T-helper 9 cell (primary cell): ENCODE measurements at places on chromosomes 4 and X.

GRCh38 chr4:2497324-2497723 is 28.4 kb downstream of the RNF4 start:
- no peak for DNase-seq

- DNase-seq: no peak
Measured at GRCh38 chr4:82710197-82710929, 88.2 kb downstream of the SCD5 start.

- no peak for DNase-seq
Measured at GRCh38 chr4:138918169-138918869, 97.3 kb upstream of the NOCT start.

DNA sequence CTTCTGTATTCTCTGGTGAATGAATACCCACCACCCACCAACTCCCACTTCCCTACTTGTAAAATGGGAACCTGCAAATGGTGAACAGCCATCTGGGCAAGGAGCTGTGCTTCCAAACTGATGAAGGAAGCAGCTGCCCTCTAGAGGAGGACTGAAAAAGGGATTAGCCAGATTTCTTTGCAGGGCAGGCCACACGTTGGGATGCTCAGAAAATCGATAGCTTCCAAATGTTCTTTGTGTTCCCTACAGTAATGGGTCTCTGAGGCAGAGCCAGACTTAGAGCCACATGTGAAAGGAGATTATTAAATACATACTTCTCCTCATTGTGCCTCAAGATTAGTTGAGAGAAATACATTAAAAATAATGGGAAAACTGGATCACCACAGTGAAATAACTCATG is 39.3 kb upstream of the LPAR4 start:
- no peak for DNase-seq

DNA sequence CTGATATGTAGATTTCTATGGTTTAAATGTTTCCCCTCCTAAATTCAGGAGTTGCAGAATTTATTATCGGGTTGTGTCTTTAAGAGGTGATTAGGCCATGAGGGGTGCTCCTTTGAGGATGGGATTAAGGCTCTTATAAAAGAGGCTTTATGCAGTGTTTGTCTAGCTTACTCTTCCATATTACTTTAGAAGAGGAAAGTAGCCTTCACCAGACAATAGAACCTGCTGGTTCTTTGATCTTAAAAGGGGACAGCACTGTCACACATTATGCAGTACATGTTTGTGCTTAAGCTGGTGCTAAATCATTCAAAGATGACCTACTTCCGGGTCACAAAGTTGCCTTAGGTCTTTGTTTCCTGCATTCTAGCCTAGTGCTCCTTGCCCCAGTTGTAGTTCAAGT is 81.0 kb downstream of the CPXCR1 start:
- DNase-seq: no peak

- no peak for DNase-seq
Measured at GRCh38 chrX:115189110-115189509, at the start of gene RBMXL3. TSS of gene RBMXL3 (plus strand) at chrX:115189410. CDS start at chrX:115189442, 32 bp downstream.
